ENCODE measurements at places on chromosomes 12 and 14.

DNA sequence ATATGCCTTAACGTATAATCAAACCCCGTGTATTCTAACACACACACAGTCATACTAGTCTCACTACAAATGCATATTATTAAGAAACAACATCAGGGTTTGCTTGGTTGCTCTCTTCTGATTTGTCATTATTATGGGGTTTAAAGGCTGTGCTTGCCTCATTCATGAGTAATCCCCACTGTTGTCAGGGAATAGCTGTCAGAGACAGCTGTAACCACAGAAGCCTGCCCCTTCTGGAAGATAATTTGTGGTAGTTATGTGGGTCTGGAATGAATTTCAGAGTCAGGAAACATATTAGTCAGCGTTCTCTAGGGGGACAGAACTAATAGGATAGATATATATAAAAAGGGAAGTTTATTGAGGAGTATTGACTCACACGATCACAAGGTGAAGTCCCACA is 456.9 kb upstream of the TMEM132C start:
- no peak for DNase-seq

DNA sequence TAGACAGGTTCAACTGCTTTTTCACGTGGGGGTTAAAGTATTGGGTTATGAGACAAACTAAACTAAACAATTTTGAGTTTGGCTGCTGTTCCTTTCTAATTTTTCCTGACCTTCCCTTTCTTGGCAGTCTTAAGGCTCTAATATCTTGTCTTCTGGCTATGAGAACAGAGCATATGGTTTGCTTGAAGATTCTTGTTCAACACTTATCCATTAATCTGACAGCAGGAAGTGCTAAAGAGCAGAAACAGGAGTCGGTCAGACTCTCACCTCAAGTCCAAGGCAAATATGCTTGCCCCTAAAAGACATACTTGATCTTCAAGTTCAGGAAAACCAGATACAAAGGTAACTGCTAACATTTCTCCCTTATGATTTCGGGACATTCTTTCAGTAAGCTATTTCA is 52.6 kb upstream of the KCNJ8 start:
- no peak for DNase-seq

DNA sequence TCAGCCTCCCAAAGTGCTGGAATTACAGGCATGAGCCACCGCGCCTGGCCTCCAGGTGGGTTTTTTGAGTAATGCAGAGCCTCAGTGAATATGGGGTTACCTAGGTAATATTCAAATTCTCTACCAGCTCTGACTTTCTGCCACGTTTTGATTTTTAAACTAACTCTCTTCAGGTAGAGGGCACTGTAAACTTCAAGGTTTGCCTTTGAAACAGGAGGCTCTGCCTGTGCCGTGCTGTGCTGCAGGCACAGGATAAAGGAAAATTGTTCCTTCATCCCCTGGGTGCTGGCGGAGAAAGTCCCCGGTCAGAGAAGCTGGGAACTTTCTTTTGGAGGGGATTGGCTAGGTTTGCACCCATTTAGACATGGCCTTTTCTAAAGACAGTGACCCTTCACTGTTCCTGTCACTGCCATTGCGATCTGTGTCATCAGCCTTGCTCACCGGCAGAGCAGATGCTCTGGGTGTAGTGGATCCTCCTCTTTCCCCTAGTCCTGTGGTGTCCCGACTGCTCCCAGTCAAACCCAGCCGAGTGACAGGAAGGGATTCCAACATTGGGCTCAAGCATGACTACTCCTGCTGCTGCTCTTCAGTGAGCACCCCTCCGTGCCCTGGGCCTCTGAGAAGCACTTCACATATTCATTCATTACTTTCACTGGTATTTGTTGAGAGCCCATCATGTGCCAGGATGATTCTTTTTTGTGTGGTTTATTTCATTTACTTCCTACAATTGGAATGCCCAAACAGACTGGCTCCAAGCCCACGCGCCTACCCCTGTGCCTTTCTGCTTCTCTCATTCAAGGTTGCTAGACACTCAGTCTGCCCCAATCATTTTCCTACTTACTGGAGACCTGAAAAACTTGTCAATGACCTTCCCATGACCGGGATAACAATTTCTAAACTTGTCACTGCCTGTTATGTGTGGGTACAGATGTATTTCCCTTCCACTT is 103.6 kb downstream of the TMEM30B start:
- DNase-seq, result no peak

DNA sequence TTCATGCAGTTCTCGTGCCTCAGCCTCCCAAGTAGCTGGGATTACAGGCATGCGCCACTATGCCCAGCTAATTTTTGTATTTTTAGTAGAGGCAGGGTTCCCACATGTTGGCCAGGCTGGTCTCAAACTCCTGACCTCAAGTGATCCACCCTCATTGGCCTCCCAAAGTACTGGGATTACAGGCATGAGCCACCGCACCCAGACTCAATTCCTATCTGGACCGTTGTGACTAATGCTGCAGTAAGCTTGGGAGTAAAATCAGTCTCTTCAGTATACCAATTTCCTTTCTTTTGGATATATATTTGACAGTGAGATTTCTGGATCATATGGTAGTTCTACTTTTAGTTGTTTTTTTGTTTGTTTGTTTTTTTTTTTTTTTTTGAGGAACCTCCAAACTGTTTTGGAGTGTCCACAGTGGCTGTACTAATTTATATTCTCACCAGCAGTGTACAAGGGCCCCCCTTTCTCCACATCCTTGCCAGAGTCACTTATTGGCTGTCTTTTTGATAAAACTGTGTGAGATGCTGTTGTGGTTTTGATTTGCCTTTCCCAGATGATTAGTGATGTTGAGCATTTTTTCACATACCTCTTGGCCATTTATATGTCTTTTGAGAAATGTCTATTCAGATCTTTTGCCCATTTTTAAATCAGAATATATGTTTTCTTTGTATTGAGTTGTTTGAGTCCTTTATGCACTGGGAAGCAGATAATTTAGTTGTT is 37.3 kb upstream of the EVL start:
- no peak for DNase-seq

Data from posterior cingulate gyrus (tissue), 11 donors.